Naive B cell (primary cell): ENCODE measurements at places on chromosomes 11 and 22. TPM values are rescaled to one million over a fixed set of nuclear protein-coding genes. Genes with fewer than 3 reads are reported as not detected.

DNA sequence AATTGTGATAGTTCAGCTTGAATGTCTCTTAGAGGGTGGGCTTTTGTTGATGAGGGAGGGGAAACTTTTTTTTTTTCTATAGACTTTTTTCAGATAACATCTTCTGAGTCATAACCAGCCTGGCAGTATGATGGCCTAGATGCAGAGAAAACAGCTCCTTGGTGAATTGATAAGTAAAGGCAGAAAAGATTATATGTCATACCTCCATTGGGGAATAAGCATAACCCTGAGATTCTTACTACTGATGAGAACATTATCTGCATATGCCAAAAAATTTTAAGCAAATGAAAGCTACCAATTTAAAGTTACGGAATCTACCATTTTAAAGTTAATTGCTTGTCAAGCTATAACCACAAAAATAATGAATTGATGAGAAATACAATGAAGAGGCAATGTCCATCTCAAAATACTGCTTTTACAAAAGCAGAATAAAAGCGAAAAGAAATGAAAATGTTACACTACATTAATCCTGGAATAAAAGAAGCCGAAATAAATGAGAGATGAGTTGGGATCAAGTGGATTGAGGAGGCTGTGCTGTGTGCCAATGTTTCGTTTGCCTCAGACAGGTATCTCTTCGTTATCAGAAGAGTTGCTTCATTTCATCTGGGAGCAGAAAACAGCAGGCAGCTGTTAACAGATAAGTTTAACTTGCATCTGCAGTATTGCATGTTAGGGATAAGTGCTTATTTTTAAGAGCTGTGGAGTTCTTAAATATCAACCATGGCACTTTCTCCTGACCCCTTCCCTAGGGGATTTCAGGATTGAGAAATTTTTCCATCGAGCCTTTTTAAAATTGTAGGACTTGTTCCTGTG is 3.9 kb downstream of the MALAT1 start:
- no peak for DNase-seq

DNA sequence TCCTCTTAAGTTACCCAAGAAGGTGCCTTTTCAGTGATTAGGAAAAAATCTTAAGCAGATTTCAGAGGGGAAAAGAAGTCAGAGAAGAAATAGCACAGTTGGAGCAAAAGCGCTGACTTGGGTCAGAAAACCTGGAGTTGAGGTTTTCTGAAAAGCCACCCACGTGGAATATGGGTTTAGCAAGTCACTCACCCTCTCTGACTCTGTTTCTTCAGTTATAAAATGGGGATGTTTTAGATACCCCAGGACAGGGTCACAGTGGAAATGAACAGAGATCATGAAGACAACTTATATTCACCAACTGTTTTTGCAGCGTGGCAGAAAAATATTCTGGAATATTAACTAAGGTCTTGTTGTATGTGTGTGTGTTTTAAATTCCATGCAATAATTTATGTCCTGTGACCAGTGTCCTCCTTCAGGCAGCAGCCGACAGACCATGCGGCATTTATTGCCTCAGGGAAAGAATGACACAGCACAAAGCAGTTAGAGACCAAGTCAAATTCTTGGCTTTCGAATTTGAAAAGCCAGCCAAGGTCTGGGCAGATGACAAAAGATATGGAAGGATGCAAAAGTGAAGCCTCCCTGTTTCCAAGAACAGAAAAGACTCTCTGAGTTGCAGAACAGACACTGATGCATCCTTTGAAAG is 119.9 kb downstream of the MIAT start:
- DNase-seq: no peak

HORMAD2 gene
- polyA plus RNA-seq: not detected

GRCh38 chr11:74267014-74267413 is 44.4 kb downstream of the P4HA3 start:
- DNase-seq: no peak

- no peak for DNase-seq
Observed at GRCh38 chr11:68821670-68822069, 20.0 kb downstream of the CPT1A start.
